Activated CD8-positive, alpha-beta memory T cell treated with anti-CD3 and anti-CD28 coated beads for 4 hours (primary cell): ENCODE measurements at places on chromosomes 6 and 20.

DNA sequence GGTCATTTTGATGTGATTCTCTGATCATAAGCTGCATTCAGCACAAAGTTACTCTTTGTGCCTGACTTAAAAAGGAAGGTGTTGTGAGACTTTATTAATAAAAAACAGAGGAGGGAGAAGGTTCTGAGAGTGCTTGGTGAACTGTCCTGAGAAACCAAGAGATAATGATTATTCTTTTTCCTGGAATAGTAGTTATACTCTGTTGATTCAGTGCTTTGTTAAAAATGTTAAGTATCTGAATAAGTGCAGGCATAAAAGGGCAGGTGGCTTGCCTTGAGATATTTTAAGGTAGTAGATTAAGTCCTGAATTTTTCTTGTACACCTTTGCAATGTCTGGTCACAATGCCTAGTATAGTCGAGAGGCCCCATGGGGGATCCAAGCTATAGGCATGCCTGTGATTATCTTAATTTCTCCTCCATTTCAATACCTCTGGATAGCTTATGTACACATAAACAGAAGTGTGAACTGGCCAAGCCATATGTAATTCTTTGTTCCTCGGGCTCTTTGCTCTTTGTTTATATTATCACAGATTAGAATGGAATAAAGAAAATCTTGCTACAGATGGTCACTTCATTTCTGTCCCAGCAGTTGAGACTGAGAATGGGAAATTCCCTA lies 50.0 kb downstream of the SOBP start:
- DNase-seq: no peak

GRCh38 chr6:67133973-67134372 lies 1426.9 kb upstream of the EYS start:
- no peak for DNase-seq

DNA sequence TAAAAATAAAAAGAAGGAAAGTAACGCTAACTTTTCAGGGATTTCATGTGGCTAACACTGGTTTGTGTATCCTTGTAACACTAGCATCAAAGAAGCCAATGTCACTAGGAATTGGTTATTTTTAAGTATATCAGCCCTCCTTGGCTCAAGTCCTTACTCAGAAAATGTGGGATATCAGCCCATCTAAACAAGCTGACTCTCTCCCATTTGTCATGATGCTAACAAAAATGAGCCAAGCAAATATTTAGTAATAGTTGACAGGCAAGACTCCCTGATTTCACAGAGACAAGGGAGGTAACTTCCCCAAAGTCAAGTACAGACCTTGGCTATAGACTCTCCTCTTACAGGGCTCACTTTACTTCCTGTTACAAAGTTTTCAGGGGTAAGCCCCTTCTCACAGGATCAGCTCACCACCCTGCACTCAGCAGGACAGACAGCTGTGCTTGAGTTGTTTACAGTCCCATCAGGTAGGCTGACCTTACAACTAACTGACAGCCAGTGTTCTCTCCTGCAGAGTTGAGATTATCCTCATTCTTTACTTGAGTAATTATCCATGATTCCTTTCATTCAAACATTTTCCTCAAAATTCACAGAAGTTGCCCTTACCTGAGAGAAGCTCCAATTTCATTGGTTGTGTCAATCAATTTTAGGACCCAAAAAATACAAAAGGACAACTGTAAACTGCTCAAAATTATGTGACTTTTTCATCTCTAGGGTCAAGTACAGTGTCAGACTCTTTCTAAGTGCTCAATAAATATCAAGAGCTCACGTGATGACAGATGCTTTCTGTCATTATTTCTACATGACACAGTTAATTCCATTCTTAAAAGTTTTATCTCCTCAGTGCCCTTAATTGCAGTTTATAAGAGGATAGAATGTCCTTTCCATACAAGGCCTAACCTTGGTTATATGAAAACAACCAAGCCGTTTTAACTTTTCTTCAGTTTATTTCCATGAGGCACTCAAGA lies 38.1 kb upstream of the BMP5 start:
- DNase-seq: no peak

GRCh38 chr6:90997076-90997475 lies 410.2 kb upstream of the MAP3K7 start:
- no peak for DNase-seq

DNA sequence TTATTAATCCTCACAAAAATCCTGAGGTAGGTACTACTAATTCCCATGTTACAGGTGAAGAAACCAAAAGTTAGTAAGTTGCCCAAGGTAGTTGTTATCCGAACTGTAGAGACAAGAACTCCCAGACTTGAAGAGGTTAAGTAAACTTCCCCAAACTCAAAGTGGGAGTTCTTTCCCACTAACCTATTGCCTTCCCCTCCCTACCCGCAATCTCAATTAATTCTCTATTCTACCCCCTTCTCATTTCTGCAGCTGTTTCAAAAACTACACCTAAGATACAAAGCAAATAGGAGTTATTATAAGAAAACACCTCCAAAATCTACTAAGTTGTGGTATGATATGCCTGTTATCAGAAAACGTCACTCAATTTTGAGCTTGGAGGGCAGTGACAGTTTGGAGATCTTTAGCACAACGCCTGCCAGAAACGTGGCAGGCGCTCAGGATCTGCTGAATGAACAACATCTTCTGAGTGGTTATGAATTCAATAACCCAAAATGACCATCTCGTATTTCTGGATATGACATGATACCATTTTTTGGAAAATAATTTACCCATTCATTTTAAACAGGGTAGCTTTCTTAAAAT lies 7.1 kb downstream of the CSNK2A1 start:
- no peak for DNase-seq

DNA sequence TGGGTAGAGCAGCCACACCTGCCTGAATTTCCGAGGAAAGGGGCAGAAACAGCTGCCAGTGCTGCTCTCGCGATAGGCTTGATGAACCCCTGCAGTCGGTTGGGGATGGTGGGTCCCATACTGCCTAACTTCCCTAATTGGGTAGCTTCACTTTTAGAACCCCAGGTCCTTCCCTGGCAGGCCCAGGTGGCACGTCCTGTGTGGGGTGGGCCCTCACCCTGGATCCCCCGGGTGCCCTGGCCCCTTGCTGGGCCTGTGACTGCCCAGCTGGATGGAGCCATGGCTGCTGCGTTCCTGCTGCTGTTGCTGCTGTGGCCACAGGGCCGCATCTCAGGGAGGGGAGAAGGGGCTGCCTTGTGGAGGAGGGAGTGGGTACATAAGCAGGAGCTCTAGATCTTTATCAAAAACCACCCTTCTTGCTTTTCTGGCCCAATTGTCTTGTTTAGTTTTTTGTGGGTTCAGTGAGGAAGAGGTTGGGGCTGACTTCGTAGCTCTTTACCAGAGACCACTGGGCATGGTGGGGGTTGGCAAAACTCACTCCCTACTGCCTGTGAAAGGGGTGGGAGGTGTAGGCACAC lies 19.2 kb downstream of the TREML4 start:
- DNase-seq: no peak

DNA sequence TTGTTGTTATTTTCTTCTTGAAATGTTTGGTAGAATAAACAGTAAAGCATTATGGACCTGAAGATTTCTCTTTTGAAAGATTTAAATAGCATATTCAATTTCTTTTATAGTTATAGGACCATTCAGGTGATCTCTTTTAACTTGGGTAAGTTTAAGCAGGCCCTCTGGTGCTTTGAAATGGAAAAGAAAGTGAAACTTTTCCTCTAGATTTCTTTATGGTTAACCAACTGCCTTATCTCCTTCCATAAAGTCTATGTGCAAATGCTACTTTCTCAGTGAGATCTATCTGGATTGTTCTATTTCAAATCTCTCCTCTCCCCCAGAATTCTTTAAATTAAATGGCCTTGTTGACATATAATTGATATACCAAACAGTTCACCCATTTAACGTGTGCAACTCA lies 54.0 kb downstream of the PHACTR2 start:
- no peak for DNase-seq

DNA sequence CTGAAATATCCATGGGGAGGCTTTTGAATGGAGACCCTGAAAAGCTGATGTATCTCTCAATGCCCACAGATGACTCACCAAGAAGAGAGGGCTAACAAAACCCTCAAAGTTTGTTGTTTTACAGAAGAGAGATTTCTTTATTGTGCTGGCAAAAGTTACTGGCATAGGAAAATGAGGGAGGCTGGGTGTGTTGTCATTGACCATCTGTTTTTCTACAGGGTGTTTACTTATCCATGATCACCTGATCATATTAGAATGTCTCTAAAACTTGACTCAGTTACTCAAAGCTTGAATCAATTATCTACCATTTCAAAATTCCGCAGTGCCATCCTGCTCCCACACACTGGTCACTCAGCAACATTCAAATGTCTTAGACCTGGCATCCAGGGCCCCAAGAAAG lies 9.8 kb downstream of the NCOA6 start:
- no peak for DNase-seq

- DNase-seq: no peak
Measured at GRCh38 chr6:72984981-72985665, 240.2 kb downstream of the KHDC1L start.

- no peak for DNase-seq
Measured at GRCh38 chr6:163955096-163955495, 540.6 kb downstream of the QKI start.

DNA sequence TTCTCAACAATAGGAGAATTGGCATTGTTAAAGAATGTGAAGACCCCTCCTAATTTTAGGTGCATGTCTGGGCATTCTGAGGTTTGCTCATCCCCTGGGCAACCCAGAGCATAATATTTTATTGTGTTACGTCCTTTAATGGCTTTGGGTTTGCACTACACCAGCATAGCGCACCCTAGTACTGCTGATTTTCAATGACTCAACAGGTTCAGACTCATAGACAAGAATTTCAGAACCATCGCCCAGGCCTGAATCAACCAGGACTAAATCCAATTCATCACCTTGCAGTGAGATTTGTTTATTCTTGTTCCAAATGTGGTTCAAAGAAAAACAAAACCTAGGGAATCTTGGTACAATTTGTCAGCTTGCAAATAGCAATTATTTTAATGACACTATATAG lies 137.8 kb upstream of the PHACTR1 start:
- DNase-seq: no peak

GRCh38 chr6:10951675-10952282 lies 64.9 kb downstream of the SYCP2L start:
- DNase-seq: no peak

GRCh38 chr6:84645000-84645399 lies 119.4 kb downstream of the TBX18 start:
- no peak for DNase-seq

- no peak for DNase-seq
Measured at GRCh38 chr6:160297310-160297709, 38.7 kb upstream of the SLC22A2 start.

DNA sequence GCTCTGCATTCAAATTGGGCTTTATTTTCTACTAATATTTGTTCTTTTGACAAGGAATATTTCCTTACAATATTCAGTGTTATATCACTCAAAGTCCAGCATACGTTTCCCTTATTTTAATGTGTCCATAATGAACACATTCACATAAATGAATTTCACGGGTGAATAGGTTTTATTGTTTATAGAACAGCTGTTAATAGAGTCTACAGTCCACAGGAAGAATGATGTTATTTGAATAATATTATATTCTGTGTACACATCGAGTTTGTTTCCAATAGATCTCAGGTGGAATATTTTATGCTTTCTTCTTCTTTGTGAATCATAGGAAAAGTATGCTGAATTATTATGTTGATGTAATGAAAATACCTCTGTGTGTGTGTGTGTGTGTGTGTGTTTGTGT lies 582.4 kb downstream of the CDH26 start:
- no peak for DNase-seq

- no peak for DNase-seq
Measured at GRCh38 chr6:154514481-154514880, 4.0 kb upstream of the CNKSR3 start.

DNA sequence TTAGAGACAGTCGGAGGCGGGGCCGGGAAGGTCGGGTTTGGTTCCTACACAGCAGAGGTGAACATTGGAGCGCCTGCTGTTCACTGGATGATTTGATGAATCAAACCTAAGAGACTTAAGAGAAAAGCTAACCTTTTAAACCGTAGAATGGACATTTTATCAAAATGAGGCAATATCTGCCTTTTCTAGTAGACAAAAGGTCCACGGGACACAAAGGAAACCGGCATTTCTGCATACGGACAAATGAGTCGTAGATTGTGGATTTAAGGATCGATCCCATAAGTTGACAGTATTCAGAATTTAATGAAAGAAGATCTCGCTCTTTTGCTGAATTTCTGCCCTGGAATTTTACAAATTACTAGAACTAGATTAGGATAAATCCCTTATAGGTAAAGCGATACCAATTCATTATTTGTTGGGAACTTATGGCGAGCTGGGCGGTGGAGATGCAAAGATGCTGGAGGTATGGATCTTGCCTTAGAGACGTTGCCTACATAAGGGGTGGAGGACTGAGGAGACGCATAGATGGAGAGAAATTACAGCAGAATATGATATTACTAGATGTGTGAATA lies 400 bp downstream of the PAK1IP1 start:
- no peak for DNase-seq

- no peak for DNase-seq
Measured at GRCh38 chr20:50460115-50460607, 50.0 kb upstream of the PTPN1 start.

- DNase-seq: no peak
Measured at GRCh38 chr20:54433636-54434035, 41.8 kb upstream of the DOK5 start.

- no peak for DNase-seq
Measured at GRCh38 chr6:112223070-112223861, 31.1 kb downstream of the LAMA4 start.

GRCh38 chr20:4051413-4052138 lies 36.2 kb upstream of the RNF24 start:
- DNase-seq: no peak

- DNase-seq: no peak
Measured at GRCh38 chr6:85971238-85971637, 328.6 kb upstream of the SYNCRIP start.

GRCh38 chr6:131283466-131284175 lies 148.4 kb downstream of the AKAP7 start:
- no peak for DNase-seq

DNA sequence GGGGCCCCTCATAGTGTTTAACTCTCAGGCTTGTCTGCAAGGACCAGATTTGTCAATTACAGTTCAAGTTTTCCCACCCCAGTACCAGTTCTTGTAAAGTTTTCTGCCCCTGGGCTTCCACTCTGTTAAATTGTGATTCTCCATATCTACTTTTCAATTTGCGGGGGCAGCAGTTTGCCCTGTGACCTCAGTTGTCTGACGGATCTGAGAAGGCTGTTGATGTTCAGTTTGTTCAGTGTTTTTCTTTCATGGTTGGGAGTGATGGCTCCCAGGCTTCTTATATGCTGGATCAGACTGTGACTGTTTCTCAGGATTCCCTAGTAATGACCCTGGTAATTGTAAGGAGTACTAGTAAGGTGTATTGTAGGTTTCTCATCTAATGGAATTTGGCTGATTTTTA lies 101.0 kb upstream of the GGTLC1 start:
- DNase-seq: no peak
